Bronchus fibroblast of lung (primary cell): ENCODE measurements at places on chromosomes 7 and 10. TPM values are rescaled to one million over a fixed set of nuclear protein-coding genes. Genes with fewer than 3 reads are reported as not detected.

Gene PLEKHA1
- 7.7 and 9.8 TPM in 2 replicates for total RNA-seq

Gene EPHB4
- total RNA-seq: 42.2 and 46.8 TPM in 2 replicates

Gene HSPA12A
- 4.0 and 4.7 TPM in 2 replicates for total RNA-seq

Gene C10orf67
- under 0.01 TPM in 1 of 2 replicates, not detected in the other for total RNA-seq

Gene NPTX2
- 0.45 and 0.50 TPM in 2 replicates for total RNA-seq

Gene H2BK1
- total RNA-seq: not detected in 2 replicates

Gene OPALIN
- total RNA-seq: not detected in 2 replicates

Gene PTCD1
- 4.3 and 4.4 TPM in 2 replicates for total RNA-seq

Gene RBP4
- total RNA-seq: 2.8 and 5.5 TPM in 2 replicates

Gene METTL27
- total RNA-seq: 1.5 and 2.9 TPM in 2 replicates

Gene AKR1E2
- 4.2 and 5.8 TPM in 2 replicates for total RNA-seq
